ENCODE measurements at places on chromosomes 4 and X. TPM values are rescaled to one million over a fixed set of nuclear protein-coding genes. Genes with fewer than 3 reads are reported as not detected.

INPP4B gene
- total RNA-seq, result 38.9 TPM

LPAR4 gene
- total RNA-seq, result not detected

DNA sequence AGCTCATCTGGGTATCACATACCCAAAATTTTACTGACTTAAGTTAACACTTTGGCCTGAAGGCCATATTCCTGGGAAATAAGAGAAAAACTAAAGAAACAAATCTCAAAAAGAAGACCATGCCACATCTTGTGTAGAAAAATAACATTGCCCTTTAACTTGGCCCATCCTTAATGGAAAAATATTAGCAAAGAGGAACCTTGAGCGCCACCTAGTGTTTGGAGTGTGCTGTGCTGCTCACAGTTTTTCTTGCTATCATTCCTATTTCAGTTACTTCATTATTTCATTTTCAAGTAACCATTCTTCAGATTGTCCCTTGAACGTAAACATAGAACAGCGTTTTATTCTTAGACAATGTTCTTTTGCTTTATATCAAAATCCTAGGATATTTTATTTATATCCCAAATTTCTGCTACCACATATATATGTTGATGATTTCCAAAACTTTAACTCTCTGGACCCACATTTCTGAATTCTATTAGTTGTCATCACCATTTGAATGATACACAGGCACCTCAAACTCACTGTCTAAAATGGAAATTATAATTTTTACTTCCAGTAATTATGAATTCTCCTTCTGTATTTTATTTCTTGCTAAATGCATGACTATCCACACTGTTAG is 999.0 kb upstream of the ADGRL3 start:
- H3K4me3 ChIP-seq, result no peak overlapping the region
- H3K27me3 ChIP-seq, result no peaks in the 10 kb centered on the region
- no peaks in the 10 kb centered on the region for H3K4me1 ChIP-seq
- H3K27ac ChIP-seq, result no peak overlapping the region
- no peaks in the 10 kb centered on the region for H3K36me3 ChIP-seq

HS6ST2 gene
- not detected for total RNA-seq

RRH gene
- not detected for total RNA-seq

Measured in Peyer's patch (tissue), 4 donors.